ENCODE measurements at places on chromosomes 6 and 20. TPM values are rescaled to one million over a fixed set of nuclear protein-coding genes. Genes with fewer than 3 reads are reported as not detected.
A peak's percentile ranks its signal among the peaks of the same experiment; 100 is the strongest.

- peaks cover 42% of the 10 kb centered on the region for H3K4me1 ChIP-seq
- peaks cover 5% of the 10 kb centered on the region for H3K36me3 ChIP-seq
- H3K27me3 ChIP-seq = peaks cover 3% of the 10 kb centered on the region
- peak overlapping the region; percentile 87 for H3K27ac ChIP-seq
Measured at GRCh38 chr20:35616465-35617396, 1.1 kb downstream of the SPAG4 start.

GRCh38 chr20:64144144-64144912, 19.9 kb upstream of the MYT1 start:
- no peaks in the 10 kb centered on the region for H3K36me3 ChIP-seq
- no peaks in the 10 kb centered on the region for H3K27me3 ChIP-seq
- no peak for DNase-seq
- no peak overlapping the region for H3K4me3 ChIP-seq
- H3K4me1 ChIP-seq = no peaks in the 10 kb centered on the region

DNA sequence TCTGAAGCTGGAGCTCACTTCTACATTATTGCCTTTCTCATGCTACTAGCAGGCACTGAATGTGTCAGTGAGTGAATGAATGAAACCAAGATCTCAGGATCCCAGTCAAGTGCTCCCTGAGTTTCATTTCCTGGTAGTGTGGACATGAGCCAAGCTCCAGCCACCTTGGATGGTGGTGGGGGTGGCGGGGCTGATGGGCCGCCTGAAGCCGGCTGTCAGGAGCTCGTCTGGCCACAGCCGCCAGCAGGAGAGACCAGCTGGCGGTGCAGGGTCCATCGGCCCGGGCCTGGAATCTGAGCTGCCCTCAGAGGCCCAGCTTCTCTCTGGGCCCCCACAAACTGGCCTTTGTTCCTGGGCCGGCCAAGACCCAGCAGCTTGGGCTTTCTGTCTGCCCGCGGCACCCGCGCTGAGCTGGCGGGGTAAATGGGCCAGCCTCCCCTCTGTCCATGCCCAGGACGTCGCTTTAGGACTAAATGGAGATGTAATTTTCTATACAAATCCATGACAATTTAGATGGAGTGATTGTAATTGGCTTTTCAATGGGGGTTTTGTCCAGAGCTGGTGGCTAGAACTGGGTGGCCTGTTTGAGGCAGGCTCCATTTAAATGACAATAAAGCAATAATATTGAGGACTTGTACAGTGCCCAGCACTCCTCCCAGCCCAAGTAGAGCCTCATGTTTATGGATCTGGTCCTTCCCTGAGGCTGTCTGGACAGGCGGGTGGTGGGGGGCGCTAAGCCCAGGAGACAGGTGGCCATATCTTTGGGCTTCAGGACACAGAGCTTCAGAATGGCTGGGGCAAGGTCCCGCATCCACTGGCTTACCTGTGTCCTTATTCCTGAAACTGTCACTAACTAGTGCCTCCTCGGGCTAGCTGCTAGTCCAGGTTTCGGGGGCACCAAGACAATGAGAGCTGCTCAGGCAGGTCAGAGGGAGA, 43.5 kb downstream of the NOL4L start:
- H3K4me3 ChIP-seq = no peak overlapping the region
- no peaks in the 10 kb centered on the region for H3K27me3 ChIP-seq
- peaks cover 12% of the 10 kb centered on the region for H3K36me3 ChIP-seq
- peaks cover 71% of the 10 kb centered on the region for H3K4me1 ChIP-seq
- peak overlapping the region; percentile 98 for H3K27ac ChIP-seq

Gene TGM3
- total RNA-seq = not detected

DNA sequence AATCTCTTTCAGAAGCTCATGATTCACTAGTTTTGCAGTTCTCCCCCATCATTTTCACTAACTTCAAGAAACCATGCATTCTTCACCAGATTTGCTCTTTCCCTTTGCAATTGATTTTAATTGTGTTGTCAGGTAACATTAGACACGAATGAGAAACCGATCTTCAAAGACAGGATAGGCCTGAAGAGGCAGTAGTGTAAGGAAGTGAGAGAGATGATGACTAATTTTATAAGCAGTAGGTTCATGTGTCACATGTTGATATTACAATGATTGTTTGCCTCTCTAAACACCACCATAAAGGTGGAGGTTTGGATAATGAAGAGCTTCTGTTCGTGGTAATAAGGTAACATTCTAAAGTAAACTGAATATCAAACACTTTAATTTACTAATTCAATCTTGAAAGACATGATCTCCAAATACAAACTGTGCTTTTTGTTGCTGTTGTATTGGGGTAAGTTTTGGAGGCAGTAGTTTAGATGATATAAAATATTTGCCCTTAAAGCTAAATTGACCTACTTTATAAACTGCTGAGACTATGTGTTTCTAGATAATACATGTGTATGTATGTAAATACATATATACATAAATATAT, 207.2 kb downstream of the PHACTR1 start:
- peaks cover 6% of the 10 kb centered on the region for H3K27me3 ChIP-seq
- H3K36me3 ChIP-seq = no peaks in the 10 kb centered on the region
- no peak for DNase-seq
- H3K4me3 ChIP-seq = no peak overlapping the region
- no peaks in the 10 kb centered on the region for H3K4me1 ChIP-seq

- no peak for DNase-seq
Measured at GRCh38 chr6:7390226-7390878, 744 bp downstream of the RIOK1 start.

Gene SCUBE3
- total RNA-seq = not detected

Gene SIRPD
- total RNA-seq = not detected

- no peak overlapping the region for H3K4me3 ChIP-seq
- H3K27me3 ChIP-seq = no peaks in the 10 kb centered on the region
- H3K36me3 ChIP-seq = no peaks in the 10 kb centered on the region
- no peaks in the 10 kb centered on the region for H3K4me1 ChIP-seq
- no peak overlapping the region for H3K27ac ChIP-seq
Measured at GRCh38 chr6:104187616-104188015, 672.1 kb downstream of the HACE1 start.

GRCh38 chr20:44632103-44632752, 19.3 kb downstream of the ADA start:
- H3K27me3 ChIP-seq = no peaks in the 10 kb centered on the region
- H3K27ac ChIP-seq = no peak overlapping the region
- no peak overlapping the region for H3K4me3 ChIP-seq
- DNase-seq = no peak

Gene CDKN1A
- total RNA-seq = 42.3 TPM

- peaks cover 10% of the 10 kb centered on the region for H3K27me3 ChIP-seq
- no peak for DNase-seq
- H3K4me1 ChIP-seq = peaks cover 5% of the 10 kb centered on the region
- no peak overlapping the region for H3K4me3 ChIP-seq
- H3K27ac ChIP-seq = no peak overlapping the region
Measured at GRCh38 chr6:4732691-4733315, 43.4 kb upstream of the CDYL start.

GRCh38 chr6:166927935-166928643, 28.3 kb downstream of the RNASET2 start:
- H3K4me3 ChIP-seq = no peak overlapping the region
- no peak for DNase-seq
- no peaks in the 10 kb centered on the region for H3K27me3 ChIP-seq
- H3K36me3 ChIP-seq = peaks cover 14% of the 10 kb centered on the region
- H3K4me1 ChIP-seq = peaks cover 17% of the 10 kb centered on the region

DNA sequence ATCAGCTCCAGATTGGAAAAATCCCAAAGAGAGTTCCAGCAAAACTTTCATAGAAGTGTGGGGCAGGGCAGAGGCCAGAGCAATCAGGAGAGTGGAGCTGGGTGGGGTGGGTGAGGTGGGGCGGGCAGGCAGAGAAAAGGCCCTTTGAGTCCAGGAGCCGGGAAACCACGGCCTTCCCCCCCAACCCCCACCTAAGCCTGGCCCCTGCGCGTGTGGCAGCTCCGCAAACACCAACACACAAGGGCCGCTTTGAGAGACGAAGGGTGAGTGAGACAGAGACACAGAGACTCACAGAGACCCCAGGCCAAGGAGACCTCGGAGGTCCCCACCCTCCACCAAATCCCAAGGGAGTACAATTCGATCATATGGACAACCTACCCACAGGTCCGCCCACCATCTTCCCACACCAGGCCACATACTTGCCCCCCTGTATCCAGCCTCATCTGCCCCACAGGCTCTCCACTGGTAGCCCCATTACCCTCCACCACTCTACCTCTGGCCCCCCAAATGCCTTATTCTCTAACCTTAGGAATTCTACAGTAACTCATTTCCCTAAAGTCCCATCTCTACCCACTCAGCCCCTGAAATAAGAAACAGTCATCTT, 1.7 kb downstream of the COL11A2 start:
- H3K36me3 ChIP-seq = peaks cover 14% of the 10 kb centered on the region
- peaks cover 14% of the 10 kb centered on the region for H3K27me3 ChIP-seq
- no peak overlapping the region for H3K4me3 ChIP-seq
- H3K4me1 ChIP-seq = peaks cover 17% of the 10 kb centered on the region

Gene RBPJL
- total RNA-seq = not detected

GRCh38 chr6:39225946-39226437, 3.3 kb downstream of the KCNK5 start:
- H3K36me3 ChIP-seq = peaks cover 75% of the 10 kb centered on the region
- peak overlapping the region; percentile 94 for H3K27ac ChIP-seq
- H3K4me1 ChIP-seq = peaks cover 66% of the 10 kb centered on the region
- DNase-seq = peak; percentile 90
- no peaks in the 10 kb centered on the region for H3K27me3 ChIP-seq

DNA sequence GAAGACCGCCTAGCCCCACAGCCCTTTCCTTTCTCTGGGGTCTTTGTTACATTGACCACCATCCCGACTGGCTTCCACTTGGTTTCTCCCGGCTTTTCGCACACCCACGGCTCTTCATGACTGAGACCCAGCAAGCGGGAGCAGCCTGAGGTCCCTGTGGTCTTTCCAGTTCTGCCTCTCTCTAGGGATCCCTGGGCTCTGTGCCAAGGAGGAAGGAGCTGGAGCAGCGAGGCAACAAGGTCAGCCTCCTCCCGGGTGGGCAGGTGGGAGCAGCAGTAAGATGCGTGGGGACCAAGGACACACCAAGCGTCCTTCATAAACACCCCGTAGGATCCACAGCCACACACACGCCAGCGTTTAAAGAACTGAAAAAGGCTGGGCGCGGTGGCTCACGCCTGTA, 29.6 kb upstream of the MRGBP start:
- no peak for DNase-seq
- H3K27ac ChIP-seq = no peak overlapping the region
- peaks cover 13% of the 10 kb centered on the region for H3K4me1 ChIP-seq
- no peak overlapping the region for H3K4me3 ChIP-seq
- H3K36me3 ChIP-seq = no peaks in the 10 kb centered on the region

Gene GHRH
- total RNA-seq = not detected

GRCh38 chr6:157867155-157867559, 44.1 kb downstream of the SNX9 start:
- no peaks in the 10 kb centered on the region for H3K27me3 ChIP-seq
- H3K4me3 ChIP-seq = no peak overlapping the region
- DNase-seq = no peak
- H3K36me3 ChIP-seq = peaks cover 29% of the 10 kb centered on the region

Gene IRF4
- total RNA-seq = 439 TPM

DNA sequence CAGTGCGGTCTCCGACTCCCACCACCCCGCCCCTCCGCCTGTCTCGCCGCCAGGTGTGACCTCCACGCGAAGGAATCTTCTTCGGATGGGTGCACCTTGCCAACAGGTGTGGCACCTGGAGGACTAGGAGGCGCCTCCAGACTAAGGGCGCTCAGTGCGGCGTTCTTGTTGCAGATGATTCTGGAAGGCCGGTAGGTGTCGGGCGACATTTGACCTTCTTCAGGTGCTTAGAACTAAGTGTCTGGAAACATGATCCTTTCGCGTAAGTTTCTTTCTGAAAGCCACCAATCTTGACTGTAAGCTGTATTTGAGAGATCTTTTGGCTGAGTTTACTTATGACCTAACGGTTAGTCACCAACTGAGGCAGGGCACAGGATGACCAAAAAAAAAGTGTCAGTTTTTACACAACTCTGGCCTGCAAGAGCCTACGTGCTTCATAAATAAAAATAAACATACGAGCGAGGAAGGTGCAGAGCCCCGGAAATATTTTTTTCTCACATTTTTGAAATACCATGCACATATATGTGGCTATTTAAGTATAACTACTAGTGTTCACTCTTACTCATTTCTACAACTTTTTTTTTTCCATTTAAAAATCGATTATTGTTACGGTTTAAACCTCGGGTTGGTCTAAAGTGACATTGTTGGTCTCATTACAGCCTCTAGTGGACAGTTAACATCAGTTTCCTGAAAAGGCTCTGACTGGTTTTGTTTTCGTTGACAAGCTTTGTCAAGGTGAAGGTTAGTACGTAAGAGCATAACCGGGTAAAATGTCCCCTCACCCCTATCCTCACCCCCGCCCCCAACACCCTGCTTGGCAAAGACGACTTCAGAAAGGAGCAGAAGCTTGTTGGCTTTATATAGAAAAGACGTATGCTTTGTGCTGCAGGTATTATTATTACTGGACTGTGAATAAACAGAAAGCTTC, 1.6 kb upstream of the ATXN1 start:
- peak overlapping the region; percentile 98 for H3K4me3 ChIP-seq
- H3K4me1 ChIP-seq = peaks cover 56% of the 10 kb centered on the region
- H3K27ac ChIP-seq = peak overlapping the region; percentile 99
- H3K27me3 ChIP-seq = no peaks in the 10 kb centered on the region
- peak; percentile 80 for DNase-seq

- no peak overlapping the region for H3K4me3 ChIP-seq
- H3K36me3 ChIP-seq = no peaks in the 10 kb centered on the region
- peak; percentile 35 for DNase-seq
- H3K27ac ChIP-seq = no peak overlapping the region
- H3K4me1 ChIP-seq = peaks cover 17% of the 10 kb centered on the region
Measured at GRCh38 chr6:134873500-134874388, 76.2 kb downstream of the ALDH8A1 start.

Measured in activated CD8-positive, alpha-beta T cell treated with anti-CD3 and anti-CD28 coated beads for 36 hours (primary cell).